ENCODE measurements at places on chromosomes 1 and 21.

GRCh38 chr1:15538771-15539170, 12.1 kb downstream of the DNAJC16 start:
- DNase-seq: no peak

DNA sequence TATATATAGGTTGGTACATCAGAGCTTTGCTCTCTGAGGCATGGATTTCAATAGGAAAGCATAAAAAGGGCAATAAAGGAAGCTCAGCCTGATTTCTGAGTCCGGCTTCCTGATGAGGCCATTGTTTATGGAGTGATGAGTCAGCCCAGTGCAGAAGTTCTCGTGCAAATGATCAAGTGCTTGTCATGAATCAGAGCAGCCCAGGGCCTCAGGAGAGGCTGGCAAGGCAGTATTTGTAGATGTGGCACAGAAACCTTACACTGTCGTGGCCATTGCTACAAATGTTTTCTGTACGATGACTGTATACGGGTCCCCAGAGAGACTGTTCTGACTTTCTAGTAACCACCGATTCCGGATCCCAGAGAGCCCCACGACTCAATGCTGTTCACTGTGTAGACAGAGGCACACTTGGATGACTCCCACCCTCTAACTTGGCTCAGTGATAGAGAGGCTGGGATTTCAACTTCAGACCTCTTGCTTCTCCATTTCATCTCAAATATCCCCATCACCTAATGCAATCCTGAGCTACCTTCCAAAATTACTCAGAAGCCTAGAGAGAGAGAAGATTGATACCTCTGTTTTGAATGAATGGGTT, 26.8 kb downstream of the UMODL1 start:
- no peak for DNase-seq

- DNase-seq: no peak
These were observed 201.3 kb downstream of the MRPL39 start for GRCh38 chr21:25405984-25406383.

DNA sequence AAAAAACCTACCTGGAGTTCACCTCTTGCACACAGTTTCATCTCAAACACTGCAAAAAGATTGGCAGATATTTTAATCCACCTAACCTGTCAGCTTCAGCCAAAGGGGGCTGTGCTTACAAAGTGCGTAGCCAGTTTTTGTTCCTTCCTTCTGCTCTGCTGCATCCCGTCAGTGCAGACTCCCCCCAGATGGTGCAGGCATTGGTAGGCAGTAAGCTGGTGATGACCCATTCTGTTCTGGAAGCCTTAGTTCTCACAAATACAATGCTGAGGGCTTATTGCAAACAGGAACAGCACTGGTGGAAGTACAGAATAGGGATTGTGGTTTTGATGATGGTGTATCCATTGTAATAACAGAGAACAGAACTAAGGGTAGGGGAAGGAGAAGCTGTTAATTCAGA, 239.5 kb downstream of the RYR2 start:
- DNase-seq: no peak

- DNase-seq: no peak
These were observed 200.0 kb downstream of the SLC45A1 start for GRCh38 chr1:8517661-8518489.

DNA sequence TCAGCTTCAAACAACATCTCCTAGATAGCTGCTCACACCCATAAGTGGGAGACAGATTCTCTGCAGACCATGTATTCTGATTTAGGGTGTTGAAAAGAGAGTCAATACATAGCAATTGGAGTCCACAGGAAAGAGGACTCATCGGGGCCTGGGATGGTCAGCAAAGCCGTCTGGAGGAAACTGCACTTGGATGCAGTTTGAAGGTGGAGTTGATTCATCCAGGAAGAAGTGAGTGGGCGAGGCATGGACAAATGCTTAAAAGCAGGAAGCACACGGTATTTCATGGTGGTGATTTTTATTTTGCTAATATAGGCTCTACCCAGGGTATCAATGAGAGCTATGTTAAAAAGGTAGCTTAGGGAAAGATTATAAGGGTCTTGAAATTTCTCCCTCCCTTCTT, 36.8 kb upstream of the DIRAS3 start:
- no peak for DNase-seq

DNA sequence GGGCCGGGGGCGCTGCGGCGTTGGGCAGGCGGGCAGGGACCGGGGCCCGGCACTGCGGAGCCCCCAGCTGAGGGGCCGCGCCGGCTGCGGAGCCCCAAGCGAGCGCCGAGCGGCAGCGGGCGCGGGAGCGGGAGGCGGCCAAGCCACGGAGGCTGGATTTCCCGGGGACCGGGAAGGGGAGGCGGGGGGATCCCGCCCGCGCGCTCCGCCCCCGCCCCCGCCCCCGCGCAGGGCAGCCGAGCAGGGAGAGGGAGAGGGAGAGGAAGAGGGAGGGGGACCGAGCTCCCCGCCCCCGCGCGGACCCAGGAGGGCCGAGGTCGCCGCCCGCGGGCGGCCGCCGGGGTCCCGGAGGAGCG, at the start of gene DLGAP3:
Gene DLGAP3, minus strand, starts transcription at position 154 of the 356 bp plus-strand sequence. CDS start 24,267 bp downstream, outside the sequence.
- DNase-seq: no peak

GRCh38 chr1:152034654-152035538, 1.9 kb downstream of the S100A11 start:
- peak; percentile 16 for DNase-seq

DNA sequence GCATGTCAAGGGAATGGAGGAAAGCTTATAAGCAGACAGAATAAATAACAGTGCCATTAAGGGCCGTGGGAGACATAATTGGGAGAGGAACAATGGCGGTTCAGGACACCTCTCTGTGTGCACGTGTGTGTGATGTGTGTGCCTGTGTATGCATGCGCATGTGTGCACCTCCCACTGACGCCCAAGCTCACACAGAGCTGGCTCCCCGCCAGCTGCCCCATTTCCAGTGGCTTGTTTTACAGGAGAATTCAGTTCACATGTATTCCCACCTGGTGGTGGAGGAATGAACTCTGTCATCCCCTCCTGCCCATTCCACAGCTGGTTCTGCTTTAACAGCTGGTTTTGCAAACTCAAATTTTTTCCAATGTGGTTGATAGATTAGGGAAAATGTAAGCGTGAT, 262.2 kb downstream of the AJAP1 start:
- DNase-seq: no peak
